NCI-H2029 treated with DMSO at 0.1 percent for 48 hours (cell line): ENCODE measurements at places on chromosomes 4 and X.

- DNase-seq = no peak
Measured at GRCh38 chrX:98480606-98481005, 1596.9 kb downstream of the RPA4 start.

DNA sequence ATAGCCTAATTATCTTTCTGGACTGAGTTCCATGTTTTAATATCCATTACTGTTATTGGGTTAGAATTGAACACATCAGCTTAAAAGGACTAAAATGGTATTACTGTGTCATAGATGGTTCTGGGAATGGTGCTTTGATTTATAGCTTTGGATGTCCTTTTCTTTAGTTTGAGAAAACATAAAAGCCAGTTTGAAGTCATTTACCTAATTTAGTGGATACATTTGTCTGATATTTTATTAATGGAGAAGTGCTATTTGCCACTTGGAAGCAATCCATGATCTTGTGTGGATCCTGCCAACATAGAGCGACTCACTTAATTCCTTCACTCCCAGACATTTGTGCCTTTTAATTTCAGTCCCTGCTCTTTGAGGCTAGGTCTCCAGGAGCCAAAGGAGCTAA lies 212.4 kb upstream of the PACRGL start:
- DNase-seq = no peak

- peak; percentile 68 for DNase-seq
Measured at GRCh38 chrX:46029777-46030176, 515.4 kb downstream of the ZNF674 start.

GRCh38 chr4:128371001-128371777 lies 83.6 kb upstream of the PGRMC2 start:
- no peak for DNase-seq

DNA sequence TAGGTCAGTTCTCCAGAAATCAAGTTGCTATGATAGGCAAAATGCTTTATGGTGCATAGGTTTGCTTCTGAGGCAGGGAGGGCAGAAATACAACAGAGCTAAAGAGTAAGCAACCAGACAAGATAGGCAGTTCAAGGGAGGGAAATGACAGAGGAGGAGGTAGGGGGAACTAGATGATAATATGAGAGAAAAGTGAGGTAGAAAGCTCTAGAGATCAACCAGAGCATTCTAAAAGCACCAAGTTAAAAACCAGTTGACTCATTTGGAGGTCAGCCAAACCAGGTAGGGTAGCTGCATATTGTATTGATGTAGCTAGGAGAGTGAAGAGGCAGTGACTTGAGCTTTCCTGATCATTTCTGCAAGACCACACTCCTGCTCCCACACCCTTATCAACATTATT lies 49.0 kb upstream of the SLC16A2 start:
- no peak for DNase-seq

GRCh38 chr4:100208964-100209363 lies 18.7 kb upstream of the DDIT4L start:
- DNase-seq = no peak

- no peak for DNase-seq
Measured at GRCh38 chr4:54879576-54879975, 221.8 kb downstream of the KIT start.

GRCh38 chr4:145069361-145069760 lies 28.6 kb downstream of the ANAPC10 start:
- DNase-seq = no peak

GRCh38 chr4:151522866-151523519 lies 114.0 kb downstream of the FHIP1A start:
- no peak for DNase-seq

- DNase-seq = no peak
Measured at GRCh38 chrX:5176766-5177165, 1051.9 kb downstream of the NLGN4X start.

DNA sequence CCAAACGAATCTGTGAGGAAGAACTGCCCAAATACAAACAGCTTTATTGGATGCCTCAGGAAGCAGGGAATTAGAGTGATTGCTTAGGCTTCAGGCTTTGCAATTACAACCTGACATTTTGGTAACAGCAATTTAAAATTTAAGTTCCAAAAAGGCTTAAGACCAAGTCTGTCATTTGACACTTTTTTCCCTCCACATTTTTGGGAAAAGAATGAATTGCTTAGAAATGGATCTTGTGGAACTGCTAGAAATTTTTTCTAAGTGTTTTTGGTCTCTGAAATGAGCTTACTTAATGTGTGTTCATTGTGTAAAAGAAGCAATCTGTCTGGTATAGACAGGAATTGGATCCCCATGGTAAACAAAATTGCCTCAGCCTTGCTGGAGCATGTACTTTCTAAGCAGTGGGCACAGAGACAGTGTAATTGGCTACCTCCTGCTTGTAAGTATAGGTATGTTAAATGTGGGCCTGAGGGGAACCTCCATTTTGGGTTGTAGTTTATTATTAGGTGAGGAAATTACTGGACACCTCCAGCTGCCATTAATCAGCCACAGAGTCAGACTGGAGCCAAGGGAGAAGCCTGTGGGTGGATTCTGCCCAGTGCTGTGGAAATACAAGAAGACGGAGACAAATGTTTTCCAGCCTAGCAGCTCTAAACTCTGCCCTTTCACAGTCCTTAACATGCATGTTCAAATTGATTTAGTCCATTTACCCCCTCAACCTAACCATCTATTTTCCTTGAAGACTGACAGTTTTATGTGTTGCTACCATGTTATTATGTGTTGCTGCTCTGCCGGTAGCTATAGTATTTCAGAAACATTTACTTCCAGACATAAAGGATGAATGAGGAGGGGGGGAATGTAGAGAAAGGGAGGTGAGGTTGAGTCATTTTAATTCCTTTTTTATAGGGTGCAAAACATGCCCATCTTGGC lies 473.0 kb downstream of the SPRY1 start:
- DNase-seq = no peak

DNA sequence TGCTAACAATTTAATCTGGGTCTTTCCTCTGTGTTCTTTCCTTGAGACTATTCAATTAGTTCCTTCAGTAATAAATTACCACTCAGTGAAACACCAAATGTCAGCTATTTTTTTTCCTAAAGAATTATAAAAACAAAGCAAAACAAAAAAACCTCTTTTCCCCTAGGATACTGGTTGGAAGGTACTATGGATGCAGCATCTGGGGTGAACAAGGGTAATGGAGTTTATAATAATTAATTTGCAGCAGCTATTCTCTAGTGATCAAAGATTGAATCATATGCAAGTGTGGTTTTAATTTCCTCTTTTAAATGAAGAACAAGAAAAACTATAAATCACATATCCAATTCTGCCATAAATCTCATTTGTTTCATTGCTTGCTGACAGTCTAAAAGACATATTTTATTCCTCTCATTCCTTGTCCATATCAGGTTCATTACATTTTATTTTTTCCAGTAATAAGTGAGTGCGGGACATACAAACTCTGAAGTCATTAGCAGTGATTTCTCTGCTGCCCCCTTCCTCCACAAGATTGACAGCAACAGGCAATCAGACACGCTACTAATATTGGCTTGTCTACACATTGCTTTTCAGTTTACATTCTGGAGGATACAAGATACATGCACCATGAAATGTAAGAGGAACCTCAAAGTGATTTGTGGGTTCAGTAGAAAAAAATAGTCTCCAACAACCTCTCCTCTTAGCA lies 1093.4 kb upstream of the SLIT2 start:
- DNase-seq = no peak

- DNase-seq = no peak
Measured at GRCh38 chr4:98746530-98746929, 88.1 kb upstream of the TSPAN5 start.

GRCh38 chrX:10175319-10175871 lies 18.6 kb downstream of the CLCN4 start:
- DNase-seq = no peak

GRCh38 chr4:151841107-151841506 lies 80.3 kb upstream of the GATB start:
- DNase-seq = no peak
